ENCODE measurements at places on chromosomes 2 and 18. TPM values are rescaled to one million over a fixed set of nuclear protein-coding genes. Genes with fewer than 3 reads are reported as not detected.
A peak's percentile ranks its signal among the peaks of the same experiment; 100 is the strongest.

DNA sequence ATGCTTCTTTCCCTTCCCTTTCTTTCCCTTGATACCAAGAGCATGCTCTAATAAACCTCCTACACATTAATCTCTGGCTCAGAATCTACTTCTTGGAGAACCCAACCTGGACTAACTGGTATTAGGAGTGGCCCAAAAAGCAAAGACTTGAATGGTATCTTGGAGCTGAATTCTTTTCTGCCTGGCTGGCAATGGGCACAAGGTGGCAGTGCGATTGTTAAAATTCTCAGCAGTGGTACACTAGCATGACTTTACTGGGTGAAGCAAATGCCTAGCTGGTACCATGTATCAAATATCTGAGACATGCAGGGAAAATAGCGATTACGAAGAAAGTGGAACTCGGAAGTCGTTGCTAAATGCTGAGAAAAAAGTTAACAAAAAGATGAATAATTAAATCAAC lies 376.1 kb downstream of the XIRP2 start:
- H3K4me3 ChIP-seq = no peak overlapping the region
- no peak overlapping the region for H3K27ac ChIP-seq
- H3K27me3 ChIP-seq = no peaks in the 10 kb centered on the region
- no peak for DNase-seq

- no peak for DNase-seq
- H3K4me1 ChIP-seq = no peaks in the 10 kb centered on the region
- H3K27ac ChIP-seq = no peak overlapping the region
- no peak overlapping the region for H3K4me3 ChIP-seq
Observed at GRCh38 chr18:50633992-50634391, 74.1 kb downstream of the MAPK4 start.

DNA sequence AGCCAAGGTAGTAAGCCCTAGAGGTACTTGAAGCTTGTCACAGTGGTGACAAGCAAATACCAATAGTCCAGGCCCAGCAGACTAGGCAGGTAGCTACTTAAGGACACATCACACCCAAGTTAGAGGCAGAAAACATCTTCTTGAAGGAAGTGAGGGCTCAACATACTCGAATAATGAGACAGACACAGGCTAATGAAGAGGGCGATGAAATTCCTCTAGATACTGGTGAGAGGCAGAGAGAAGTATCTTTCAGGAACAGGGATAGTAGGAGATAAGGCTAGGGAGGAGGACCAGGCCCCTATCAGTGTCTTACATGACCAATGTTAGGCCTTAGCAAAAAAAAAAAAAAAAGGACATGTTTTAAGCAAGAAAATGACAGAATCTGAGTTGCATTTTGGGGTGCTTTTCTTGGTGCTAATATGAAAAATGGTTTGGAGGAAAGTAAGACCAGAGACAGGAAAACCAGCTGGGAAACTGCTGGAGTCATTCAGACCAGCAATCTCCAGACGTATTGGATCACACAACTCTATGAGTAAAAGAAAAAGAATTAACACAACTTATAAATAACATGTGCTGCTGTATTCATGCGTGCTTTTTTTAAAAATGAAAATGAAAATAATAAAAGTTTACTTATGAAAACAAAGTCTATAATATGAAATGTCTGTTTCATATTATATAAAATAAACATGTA lies 37.7 kb downstream of the COBLL1 start:
- no peaks in the 10 kb centered on the region for H3K4me1 ChIP-seq
- H3K27me3 ChIP-seq = no peaks in the 10 kb centered on the region
- H3K27ac ChIP-seq = peak overlapping the region; percentile 27
- H3K36me3 ChIP-seq = no peaks in the 10 kb centered on the region

GRCh38 chr2:191862156-191862775 lies 15.4 kb upstream of the CAVIN2 start:
- no peak overlapping the region for H3K4me3 ChIP-seq
- no peaks in the 10 kb centered on the region for H3K27me3 ChIP-seq
- DNase-seq = no peak
- H3K27ac ChIP-seq = no peak overlapping the region
- peaks cover 9% of the 10 kb centered on the region for H3K4me1 ChIP-seq
- no peaks in the 10 kb centered on the region for H3K36me3 ChIP-seq

The C2orf81 gene
- total RNA-seq = 2.9 TPM

The CRYGC gene
- total RNA-seq = not detected
